GM13976 (cell line): ENCODE measurements at places on chromosomes 7 and 10.

DNA sequence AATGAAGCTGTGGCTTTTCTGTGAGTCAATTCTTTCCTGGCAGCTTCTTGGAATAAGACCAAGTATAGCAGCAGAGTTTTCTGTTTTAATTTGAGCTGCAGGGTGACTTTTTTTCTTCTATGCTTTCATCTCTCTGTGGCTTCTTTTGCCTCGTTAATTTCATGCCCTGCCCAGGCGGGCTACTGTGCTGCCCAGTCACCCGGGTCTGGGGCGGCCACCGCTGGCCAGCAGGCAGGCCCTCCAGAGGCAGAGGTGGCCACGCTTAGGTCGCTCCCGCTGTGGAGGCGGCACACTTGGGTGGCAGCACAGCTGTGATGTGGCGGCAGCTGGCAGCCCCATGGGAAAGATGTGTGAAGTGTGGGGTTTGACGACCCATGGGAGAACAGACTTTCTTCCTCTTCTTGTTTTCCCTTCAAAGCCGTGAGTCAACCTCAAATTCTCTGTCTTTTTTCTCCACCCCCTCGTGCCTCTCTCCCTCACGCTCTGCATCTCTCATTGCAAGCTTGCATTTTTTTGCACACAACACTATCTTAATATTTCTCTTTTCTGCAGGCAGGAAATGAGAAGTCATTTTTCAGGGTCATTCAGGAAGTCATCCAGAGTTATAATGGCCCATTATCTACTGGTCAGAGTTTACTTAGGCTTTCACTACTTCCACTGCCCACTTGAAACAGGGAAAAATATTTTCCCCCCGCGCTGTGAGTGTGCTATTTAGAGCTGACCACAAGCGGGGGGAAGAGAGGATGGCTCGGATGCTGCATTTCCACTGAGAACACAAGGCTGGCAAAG is 67.8 kb downstream of the EGFR start:
- DNase-seq = peak; percentile 54

GRCh38 chr10:9645928-9646600 is 1371.6 kb upstream of the CELF2 start:
- no peak for DNase-seq

DNA sequence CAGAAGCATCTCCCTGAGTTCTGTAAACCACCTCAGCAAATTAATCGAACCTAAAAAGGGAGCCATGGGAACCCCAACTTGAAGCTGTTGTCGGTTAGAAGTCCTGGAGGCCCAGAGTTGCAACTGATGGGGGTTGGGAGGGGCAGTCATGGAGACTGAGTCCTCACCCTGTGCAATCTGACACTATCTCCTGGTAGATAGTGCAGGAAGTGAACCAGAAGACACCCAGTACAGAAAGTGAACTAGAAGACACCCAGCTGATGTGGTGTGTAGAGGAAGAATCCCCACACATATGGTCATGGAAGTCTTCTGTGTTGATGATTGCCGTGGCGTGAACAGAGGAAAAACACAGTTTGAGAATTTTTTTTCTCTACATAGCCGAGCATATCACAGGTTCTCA is 58.8 kb upstream of the SRRM3 start:
- DNase-seq = no peak

GRCh38 chr10:8616166-8616565 is 561.7 kb downstream of the GATA3 start:
- peak; percentile 27 for DNase-seq

DNA sequence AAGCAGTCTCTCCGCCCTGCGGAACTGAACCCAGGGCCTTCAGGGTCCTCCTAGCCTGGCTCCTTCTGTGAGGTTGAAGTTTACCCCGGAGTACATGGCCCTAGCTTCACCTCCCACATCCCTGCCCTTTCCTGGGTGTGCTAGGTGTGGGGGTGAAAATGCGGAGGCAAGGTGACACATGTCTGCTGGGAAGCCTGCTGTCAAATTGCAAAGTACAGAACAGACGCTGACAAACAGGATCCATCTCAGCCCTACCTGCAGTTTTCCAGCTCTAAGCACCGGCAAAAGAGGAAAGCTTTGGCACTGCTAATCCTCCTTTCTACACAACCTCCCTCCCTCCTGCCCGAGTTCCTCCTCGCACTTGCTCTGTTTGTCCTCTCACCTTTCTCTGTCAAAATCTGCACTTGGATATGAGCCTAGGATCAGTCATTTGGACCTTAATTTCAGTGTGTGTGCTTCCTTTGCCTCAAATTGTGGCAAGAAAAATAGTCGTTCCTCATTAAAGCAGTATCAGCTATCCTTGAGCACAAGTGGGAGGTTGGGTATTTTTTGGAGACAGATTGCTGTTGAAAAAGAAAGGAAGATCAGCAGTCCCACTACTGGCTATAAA is 14.4 kb upstream of the GPR15LG start:
- no peak for DNase-seq

- DNase-seq = no peak
These were observed 168.8 kb upstream of the POT1 start for GRCh38 chr7:125098377-125098970.

DNA sequence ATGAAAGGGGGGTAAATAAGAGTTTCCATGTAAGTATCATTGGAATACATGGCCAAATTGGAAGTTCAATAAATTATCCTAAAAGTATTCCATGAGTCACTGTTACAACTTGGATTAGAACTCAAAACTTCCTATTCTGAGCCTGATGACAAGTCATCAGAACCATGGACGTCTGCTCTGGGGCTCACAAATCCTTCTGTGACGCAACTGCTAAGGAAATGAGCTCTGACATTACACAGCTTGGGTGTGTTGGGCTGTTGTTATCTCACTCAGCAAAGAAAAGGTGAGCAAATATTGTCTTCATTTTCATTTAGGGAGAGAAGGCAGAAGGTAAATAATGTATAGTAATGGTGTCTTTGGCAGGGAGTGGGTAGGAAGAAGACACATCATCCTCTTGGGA is 214.8 kb upstream of the ADO start:
- no peak for DNase-seq
